Spleen (tissue), 13 donors: ENCODE measurements at places on chromosomes 4 and X.

DNA sequence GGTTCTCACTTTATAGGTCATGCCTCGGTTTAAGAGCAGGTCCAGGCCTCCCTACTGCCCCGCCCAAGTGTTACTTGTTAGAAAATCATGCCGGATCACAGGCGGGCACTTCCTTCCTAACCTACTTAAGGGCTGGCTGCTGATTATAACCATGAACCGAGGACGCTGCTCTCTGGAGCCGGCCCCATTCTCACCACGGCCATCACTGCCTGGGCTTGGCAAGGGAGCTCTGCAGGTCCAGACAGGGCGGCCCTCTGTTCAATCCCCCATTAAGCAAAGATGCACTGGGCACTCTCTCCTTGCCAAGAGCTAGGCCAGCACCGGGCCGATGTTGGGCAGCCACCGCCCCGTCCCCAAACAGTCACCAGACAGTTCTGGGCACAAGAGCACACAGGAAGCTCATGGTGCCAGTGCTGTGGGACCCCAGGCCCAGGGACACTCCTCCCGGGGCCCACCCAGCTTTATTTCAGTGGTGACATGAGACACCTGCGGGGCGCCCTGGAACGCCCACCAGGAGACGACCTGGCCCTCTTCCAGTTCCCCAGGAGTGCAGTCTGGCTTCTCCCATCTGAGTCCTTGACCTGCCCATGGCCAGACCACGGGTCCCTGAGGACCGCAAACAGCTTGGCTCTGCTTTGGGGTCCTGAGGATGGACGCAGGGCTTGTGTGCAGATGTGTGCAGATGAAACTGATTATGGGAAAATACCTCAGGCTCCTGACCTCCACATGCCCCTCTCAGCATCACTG lies 44.0 kb downstream of the ABLIM2 start:
- peak; percentile 80 for DNase-seq

DNA sequence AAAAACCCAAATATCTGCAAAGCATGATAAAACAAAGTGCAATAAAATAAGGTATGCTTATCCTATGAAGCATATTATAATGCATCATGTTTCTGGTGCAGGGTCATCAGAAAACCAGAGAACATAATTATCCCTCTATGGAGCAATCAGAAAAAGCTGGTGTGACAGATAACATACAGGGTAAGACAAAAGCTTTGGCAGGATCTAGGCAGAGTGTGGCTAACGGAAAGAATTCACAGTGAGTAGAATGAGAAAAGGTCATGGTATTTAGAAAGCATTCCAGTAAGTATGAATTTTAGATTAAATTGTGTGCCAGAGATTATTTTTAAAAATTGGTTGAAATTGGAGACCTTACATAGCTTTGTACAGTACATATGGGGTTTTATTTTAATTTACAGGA lies 29.0 kb upstream of the UGT2B4 start:
- no peak for DNase-seq

- no peak for DNase-seq
Observed at GRCh38 chr4:54473077-54473545, 184.6 kb upstream of the KIT start.

DNA sequence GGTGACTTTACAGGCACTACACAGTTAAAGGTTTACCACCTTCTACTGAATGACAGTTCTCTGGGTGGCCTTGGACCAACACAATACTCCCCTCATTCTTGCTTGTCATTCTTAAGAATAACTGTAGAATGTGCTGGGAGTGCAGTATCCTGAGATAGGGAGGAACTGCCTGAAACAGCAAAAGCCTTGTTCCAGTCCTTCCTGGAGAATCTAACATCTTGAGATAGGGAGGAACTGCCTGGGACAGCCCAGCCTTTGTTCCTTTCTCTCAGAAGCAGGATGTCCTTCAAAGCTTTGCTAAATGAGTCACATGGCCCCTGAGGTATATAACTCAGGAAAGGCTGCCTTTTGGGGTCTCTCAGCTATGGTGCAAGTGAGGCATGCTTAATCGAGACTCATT lies 145.7 kb upstream of the MBNL3 start:
- DNase-seq, result no peak

GRCh38 chr4:102761296-102761701 lies 531 bp upstream of the MANBA start:
- no peak for DNase-seq

DNA sequence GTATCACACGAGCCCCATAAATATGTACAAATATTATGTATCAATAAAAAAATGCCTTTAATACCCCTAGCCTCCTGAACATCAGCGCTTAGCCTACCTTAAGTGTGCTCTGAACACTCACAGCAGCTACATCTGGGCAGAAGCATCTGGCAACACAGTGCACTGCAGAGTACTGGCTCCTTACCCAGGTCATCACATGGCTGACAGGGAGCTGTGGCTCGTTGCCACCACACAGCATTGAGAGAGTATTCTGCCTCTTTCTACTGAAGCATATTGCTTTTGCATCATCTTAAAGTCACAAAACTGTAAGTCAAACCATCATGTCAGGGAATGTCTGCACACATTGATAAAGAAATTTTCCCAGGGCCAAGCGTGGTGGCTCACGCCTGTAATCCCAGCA lies 55.2 kb downstream of the TRIML1 start:
- no peak for DNase-seq

GRCh38 chrX:6384921-6385320 lies 150.0 kb downstream of the VCX3A start:
- DNase-seq, result no peak

GRCh38 chr4:82501154-82501442 lies 60.7 kb downstream of the TMEM150C start:
- no peak for DNase-seq

DNA sequence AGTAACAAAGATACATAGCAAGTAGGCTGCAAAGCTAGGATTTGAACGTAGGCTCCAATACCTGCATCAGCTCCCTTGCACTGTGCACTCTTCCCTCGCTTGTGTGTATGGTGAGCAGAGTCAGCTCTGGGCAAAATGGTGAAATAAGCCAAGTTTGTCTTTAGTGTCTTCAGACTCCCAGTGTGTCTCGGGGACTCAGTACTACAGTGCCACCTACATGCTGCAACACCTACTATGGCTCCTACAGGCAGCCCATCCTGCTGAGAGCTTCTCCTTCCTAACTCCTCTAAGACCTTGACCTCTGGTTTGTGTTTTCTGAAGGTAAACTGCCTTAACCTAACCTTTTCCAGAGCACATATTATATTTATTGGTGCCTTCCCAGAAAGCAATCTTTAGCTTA lies 42.5 kb downstream of the RTL9 start:
- no peak for DNase-seq

- no peak for DNase-seq
Observed at GRCh38 chr4:38310446-38311043, 350.3 kb downstream of the PTTG2 start.

DNA sequence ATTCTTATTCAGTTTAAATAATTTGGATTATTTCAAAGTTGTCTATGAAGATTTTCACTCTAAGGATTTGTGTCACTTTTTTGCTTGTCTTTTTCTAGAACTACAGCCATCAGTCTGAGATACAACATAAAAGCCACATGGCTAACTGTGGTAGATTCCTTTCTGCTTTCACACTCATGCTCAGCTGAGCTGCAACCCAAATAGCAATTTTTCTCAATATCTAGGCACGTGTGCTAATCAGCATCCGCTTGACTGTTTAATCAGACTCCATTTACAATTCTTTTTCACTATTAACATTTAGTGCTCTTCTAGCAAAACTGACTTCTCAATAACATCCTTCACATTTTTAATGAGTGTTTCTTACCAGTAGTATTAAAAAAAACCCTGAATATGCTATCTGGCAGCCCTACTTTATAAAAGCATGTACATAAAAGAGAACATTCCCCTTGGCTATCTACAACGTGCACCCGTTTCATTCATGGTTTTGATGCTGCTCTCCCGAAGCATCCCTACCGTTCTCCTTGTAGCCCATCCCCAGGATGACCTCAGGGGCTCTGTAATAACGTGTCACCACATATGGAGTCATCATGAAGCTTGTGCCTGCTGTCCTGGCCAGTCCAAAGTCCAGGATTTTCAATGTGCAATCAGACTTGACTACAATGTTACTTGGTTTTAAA lies 259.2 kb downstream of the MAPK10 start:
- DNase-seq, result no peak

DNA sequence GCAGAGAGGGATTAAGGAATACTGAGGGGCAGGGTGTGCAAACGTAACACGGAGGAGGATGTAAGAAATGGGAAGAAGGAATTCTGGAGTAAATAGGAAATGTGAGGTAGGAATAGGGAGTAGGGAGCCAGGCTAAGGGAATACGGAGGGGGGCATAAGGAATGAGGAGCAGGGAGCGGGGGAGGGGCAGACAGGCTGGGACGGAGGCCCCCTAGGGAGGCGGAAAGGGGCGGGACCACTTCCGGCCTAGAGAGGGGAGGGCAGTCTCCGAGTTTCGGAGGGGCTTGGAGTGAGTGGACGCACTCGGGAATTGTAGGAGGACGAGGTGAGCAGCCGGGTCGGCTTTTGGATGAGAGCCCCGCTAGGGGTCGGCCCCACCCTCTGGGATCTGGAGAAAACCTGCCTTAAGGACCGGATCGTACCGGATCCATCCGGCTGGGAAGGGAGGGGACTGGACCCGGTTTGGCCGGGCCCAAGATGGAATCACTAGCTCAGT lies 612 bp downstream of the MAGED2 start:
- DNase-seq, result peak; percentile 89

- DNase-seq, result no peak
Observed at GRCh38 chr4:61520681-61521160, 320.6 kb downstream of the ADGRL3 start.

DNA sequence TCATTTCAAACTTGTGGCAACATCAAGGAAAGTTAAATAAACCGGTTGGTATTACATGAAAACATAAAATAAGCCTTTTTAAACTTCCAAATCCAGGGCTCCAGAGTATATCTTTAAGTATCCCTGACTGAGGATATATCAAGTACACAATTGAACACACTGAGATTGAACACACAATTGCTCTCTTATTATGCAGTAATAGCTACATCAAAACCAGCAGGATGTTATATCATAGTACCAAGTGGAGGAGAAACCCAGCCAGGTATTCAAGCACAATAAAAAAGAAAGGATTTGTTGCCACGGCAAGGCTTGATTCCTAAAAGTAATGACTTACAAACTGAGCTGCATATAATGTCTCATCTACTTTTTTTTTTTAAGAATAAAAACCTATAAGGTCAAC lies 605.8 kb downstream of the SPOCK3 start:
- no peak for DNase-seq

DNA sequence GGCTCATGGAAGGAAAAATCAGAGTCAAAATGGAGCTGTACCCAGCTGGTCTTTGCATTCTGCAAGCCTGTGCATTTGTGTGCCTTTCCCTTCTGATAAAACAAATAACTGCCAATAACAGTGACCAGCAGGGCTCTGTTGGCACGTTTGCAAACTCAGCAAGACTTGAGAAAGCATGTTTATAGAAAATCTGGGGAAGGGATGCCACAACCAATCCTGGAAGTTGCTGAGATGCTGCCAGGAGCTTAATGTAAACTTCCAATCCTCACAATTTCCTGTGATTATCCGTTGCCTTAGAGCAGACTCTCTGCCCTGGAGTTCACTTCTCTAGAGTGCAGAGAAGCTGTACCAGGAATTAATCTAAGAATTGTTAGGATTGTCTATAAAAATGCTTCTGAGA lies 6.9 kb upstream of the ANXA3 start:
- DNase-seq, result no peak

GRCh38 chrX:130974323-130974722 lies 71.3 kb upstream of the ENOX2 start:
- no peak for DNase-seq

DNA sequence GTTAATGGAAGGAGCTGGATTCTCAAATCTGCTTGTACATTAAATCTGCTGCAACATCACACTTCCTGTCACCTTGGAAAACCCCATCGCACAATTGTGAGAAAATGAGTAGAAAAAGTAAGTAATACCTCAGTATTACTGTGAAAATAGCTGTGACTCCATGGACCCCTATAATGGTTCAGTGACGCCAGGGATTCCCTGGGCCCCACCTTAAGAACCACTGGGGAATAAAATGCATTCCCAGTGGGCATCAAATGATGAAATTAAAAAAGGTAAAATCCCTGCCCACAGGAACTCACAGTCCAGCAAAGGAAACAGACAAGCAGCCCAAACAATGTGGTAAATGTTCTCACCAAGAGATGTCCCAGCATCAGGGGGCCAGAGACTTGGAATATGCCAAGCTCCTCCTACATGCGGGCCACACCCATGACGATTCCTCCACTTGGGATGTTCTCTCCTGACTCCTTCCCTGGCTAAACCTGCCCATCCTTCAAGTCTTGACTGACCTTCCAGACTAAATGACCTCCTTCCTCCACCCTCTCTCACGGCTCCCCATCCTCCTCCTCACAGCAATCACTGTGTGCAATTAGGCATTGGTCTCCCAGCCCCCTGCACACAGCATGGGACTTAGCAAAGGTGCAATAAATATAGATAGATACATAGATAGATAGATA lies 2.6 kb downstream of the EVC2 start:
- no peak for DNase-seq

GRCh38 chrX:70254063-70254400 lies 6.0 kb downstream of the P2RY4 start:
- no peak for DNase-seq

GRCh38 chrX:11401966-11402365 lies 108.8 kb downstream of the AMELX start:
- no peak for DNase-seq
